ENCODE measurements at places on chromosomes 7 and 10.

GRCh38 chr10:7756360-7756992 lies 31.3 kb downstream of the KIN start:
- peak; percentile 46 for DNase-seq

DNA sequence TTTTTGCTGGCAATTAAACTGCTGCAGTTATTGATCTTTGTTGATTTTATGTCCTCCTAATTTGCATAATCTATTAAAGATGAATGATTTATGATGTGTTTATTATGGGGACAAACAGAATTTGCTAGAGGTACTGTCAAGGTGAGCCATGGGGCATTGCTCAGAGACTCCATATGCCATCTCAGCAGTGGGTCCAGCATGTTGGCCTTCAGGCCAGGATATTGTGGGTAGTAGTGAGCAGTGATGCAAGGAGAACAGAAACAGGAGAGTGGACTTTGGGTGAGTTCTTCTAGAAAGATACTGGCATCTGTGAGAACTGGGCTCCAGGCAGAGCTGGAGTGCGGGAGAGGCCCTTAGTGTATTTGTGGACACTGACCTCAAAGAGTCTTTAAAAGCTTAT lies 65.9 kb downstream of the PAX2 start:
- DNase-seq: no peak

- no peak for DNase-seq
Measured at GRCh38 chr7:42690794-42691639, 220.9 kb downstream of the C7orf25 start.

- no peak for DNase-seq
Measured at GRCh38 chr7:37448011-37448635, 541 bp downstream of the ELMO1 start.

DNA sequence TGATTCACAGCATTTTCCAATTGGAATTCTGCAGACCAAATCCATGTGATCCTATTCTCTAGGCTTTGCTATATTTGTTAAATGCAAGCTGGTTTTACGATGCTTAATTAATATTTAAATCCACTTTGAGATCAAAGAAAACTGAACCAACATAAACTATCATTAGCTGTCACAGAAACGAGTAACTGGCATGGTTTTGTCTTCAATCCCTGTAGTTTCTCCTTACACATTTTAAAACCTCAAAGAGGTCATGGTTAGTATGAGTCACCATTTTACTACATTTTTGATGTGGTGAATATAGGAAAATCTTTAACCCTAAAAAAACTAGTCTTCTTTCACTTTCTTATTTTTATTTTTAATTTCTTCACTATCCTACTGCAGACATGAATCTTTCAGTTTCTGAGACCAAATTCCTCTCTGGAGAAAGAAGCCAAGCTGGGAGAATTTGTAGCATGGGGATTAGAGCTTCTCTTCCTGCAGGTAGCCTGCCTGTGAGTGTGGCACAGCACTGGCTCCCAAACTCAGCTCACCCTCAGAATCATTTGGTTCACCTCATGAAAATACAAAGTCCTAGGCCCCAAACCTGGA lies 8.7 kb upstream of the LIPM start:
- no peak for DNase-seq

- DNase-seq: no peak
Measured at GRCh38 chr10:91690996-91691676, 58.3 kb upstream of the PPP1R3C start.

DNA sequence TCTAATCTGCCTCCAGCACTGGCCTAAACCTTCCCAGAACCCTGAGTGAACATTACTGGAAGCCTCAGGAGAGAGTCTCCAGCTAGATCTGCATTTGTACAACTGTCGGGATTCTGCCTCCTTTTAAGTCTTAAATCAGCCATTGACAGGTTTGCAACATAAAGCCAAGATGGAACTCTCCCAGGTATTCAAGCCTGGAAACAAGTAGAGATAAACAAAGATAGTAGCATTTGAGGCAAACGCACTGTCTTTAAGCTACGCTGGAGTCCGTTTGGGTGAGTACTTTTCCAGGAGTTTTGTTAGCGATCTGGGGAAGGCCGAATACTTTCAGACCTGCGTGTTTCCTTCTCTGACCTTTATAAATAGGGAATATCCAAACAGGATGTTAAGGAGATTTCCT lies 317.2 kb upstream of the FZD8 start:
- no peak for DNase-seq

DNA sequence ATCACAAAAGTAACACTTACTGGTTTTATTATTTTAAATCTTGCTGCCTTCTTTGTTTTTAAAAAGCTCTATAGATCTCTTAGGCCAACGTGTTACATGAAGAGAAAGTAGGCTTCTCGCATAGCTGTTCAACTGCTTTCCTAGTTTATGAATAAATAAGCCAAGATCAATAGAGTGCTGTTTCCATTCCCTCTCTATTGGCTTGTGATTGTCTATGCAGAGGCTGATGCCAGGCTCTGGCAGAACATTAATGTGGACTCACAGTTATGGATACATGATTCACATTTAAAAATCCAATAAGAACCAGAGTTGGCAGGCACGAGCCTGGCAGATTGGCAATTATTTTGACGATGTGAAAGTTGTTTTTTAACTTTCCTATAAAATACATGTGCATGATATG lies 137.5 kb downstream of the GNAT3 start:
- no peak for DNase-seq

- DNase-seq: no peak
Measured at GRCh38 chr10:118752409-118752808, 2.4 kb downstream of the CACUL1 start.

GRCh38 chr7:130909161-130909836 lies 175.3 kb upstream of the KLF14 start:
- peak; percentile 65 for DNase-seq

DNA sequence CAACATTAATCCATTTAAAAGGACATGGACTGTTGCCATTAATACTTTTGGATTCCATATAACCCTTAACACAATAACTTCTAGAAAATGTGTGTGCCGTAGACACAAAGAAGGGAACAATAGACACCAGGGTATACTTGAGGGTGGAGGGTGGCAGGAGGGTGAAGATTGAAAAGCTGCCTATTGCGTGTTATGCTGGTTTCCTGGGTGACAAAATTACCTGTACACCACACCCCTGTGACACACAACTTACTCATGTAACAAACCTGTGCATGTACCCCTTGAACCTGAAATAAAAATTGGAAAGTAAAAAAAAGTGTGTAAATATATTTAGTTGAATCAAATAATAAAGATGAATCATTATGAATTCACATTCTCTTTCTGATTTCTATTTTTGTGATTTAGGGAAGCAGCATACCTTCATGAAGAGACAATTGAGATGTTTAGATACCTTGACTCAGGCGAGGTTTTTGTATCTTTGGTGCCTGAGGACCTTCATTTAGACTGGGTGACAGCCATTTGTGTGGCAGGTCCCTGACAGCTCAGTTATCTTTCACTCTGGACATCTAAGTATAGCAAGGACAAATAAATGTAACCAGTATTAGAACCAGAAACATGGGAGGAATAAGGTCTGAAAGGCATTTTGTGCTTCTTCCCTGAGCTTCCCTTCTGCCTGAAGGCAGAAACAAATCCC lies 28.7 kb downstream of the GIMAP8 start:
- no peak for DNase-seq

DNA sequence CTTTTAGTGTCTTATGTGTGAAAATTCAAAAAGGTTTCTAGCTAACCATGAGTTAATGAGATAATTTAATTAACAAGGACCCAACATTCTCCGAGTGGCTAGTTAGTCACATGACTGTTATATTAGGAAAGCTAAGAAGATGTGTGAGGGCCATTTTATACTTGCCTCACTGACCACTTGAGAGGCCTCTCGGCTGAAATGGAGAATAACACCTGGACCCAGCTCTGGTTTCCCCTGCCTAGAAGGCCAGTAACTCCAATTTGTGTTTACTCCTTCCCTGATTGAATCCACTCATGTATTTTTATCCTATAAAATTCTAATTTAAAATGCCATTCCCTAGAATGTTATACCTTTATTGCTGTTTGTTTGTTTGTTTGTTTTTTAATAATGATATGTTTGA lies 1091.2 kb downstream of the KCNMA1 start:
- no peak for DNase-seq

GRCh38 chr10:18681971-18682411 lies 22.8 kb downstream of the ARL5B start:
- DNase-seq: no peak

DNA sequence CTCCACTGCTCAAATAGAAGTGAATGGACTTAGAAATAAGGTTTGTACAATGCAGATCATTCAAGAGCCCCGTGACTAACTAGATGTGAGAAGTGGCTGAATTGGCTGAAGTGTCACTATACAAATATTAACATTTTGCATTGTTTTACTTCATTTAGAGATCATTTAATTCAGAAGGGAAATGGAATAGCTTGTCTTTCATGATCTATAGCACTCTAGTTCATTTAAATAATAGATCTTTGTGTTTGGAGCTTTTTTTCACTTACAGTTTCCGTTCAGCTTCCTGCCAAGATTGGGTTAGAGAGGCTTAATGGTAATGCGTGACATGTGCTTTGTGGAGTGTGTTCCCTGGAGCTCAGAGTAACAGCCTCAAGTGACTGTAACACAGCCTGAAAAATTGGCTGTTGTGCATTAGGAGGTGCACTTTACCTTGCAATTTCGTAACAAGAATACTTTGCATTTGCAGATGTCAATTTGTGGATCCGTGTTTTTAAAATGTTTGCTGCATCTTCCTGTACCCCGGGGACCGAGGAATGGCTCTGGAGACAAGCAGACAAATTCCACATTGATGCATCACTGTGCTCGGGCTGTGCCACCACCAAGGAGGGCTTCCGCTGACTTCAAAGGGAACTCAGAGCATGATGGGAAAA lies 170.3 kb downstream of the NRP1 start:
- DNase-seq: no peak

- no peak for DNase-seq
Measured at GRCh38 chr10:17175551-17175950, 25.9 kb downstream of the TRDMT1 start.

- no peak for DNase-seq
Measured at GRCh38 chr7:17307558-17307957, 9.1 kb downstream of the AHR start.

All from osteocyte (in vitro differentiated cells).